ENCODE measurements at places on chromosomes 5 and 9. TPM values are rescaled to one million over a fixed set of nuclear protein-coding genes. Genes with fewer than 3 reads are reported as not detected.

Gene SLC34A3
- not detected for total RNA-seq

Gene BRINP1
- total RNA-seq, result 0.16 TPM

Gene LMX1B
- 0.67 TPM for total RNA-seq

Gene SV2C
- total RNA-seq, result 0.02 TPM

Gene ZDHHC21
- total RNA-seq, result 3.2 TPM

Gene SLC4A9
- total RNA-seq, result not detected

Gene IL5
- not detected for total RNA-seq

Gene WHRN
- 3.9 TPM for total RNA-seq

Gene RABEPK
- 39.6 TPM for total RNA-seq

Gene SYNPO
- total RNA-seq, result 17.5 TPM

Gene CCDC192
- not detected for total RNA-seq

Gene GMCL2
- not detected for total RNA-seq

All from A549 treated with ZK216348 at 1 μM for 4 hours (cell line).